ENCODE measurements at places on chromosomes 12 and 14. TPM values are rescaled to one million over a fixed set of nuclear protein-coding genes. Genes with fewer than 3 reads are reported as not detected.

- DNase-seq = peak; percentile 87
These were observed 100.5 kb downstream of the LRRC74A start for GRCh38 chr14:76926521-76927251.

DNA sequence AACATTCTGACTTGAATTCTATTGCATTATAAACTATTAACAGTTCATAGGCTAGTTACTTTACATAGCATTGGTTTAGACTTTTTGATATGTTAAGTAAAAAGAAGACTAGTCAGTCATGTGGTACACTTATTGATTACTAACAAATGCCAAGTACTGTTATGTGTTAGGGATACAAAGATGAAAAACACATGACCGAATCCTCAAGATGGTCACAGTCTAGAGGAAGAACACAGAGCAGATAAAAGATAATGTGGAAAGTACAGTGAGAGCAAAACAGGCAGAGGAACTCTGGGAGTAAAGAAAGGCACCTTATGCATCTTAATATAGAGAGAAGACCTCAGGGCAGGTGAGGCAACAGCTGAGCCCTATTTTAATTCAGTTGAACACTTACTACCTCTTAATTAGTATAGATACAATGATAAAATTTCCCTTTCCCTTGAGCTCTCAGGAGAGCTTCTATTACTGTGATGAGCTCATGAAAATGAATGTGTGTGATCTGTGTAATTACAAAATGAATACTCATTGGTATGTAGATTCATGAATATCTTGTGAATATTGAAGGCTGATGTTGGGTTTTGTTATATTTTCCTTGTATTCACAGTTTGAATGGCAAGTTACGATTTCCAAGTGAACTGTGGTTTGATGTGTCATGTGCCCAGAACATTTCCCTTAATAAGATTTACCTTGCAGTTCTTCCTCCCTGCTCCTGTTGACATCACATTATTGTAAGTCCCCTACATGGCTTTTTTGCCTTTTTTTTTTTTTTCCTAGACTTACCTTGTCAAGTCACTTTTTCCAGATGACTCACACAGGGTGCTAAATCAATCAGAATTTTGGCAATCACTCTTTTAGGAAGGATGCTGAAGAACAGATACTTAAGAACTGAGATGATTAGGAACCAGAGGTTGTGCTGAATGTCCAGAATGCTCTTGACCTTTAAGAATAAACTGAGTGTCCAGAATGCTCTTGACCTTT is 29.5 kb upstream of the MSRB3 start:
- no peak for DNase-seq

DNA sequence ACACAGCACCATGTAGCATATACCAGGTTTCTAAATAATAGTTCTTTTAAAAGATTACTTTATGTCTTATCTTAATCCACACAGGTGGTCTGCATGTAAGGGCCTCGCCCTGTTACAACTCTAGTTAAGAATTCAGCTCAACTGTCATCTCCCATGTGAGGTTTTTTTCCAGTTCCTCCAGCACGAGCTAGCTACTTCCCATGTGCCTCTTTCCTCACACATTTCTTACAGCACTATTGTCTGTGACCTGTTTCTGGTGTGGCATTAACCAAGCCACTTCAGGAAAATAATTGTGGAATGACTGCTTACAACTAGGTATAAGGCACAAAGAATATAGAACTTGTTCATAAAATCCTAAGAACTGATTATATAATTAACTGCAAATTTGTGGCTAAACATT is 65.5 kb downstream of the SH2B3 start:
- no peak for DNase-seq

DNA sequence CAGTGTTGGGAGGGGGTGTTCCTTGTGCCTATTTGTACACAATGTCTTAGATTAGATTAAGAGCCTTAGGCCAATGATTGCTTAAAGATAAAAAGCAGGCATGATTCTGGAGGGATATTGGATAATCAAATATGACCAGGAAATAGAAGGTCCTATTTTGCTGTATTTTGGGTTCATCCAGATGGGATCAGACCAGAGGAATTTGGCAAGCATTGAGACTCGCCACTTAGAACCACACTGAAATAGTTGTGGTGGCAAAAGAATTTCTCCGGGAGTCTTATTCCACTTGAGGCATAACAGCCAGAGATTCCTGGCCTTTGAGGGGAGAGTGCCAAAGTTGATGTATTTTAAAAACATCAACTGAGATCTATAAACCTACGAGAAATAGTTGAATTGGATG is 327.2 kb downstream of the RAD51B start:
- peak; percentile 76 for DNase-seq

DNA sequence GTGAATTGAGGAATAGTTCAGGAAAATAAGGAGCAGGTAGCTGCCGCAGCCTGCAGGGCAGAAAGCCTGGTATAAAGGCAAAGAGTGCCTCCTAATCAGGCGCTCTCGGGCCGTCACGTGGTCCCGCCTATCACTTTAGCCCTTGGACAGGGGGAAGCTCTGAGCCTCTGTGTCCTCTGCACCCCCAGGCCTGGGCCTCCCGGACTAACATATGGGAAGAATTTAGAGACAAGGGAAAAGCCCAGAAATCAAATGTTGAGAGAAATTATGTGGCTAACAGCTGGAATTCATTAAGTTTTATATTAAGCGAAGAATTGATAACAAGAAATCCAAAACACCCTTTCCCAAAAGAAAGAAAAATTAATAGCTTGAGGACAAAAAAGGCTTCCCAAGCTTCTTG is 417.7 kb downstream of the ATP23 start:
- DNase-seq = peak; percentile 46

GRCh38 chr12:111201036-111201435 is 167.9 kb downstream of the PHETA1 start:
- DNase-seq = no peak

DNA sequence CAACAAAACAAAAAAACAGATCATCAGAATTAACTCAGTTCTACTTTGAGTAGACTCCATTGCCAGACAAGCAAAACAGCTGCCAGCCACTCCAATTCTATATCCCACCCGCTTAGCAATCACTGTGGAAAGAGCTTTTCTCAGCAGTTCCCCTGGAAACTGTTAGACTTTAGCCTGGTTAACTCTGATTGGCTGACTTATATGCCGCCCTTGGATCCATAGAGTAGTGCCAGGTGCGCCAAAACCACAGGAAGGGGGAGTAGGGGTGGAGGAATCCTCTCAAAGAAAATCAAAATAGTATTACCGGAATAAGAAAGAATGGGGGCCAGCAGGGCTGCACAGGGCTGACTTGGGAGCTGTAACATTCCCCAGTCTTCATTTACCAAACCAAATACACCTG is 5.4 kb upstream of the EML5 start:
- no peak for DNase-seq

DNA sequence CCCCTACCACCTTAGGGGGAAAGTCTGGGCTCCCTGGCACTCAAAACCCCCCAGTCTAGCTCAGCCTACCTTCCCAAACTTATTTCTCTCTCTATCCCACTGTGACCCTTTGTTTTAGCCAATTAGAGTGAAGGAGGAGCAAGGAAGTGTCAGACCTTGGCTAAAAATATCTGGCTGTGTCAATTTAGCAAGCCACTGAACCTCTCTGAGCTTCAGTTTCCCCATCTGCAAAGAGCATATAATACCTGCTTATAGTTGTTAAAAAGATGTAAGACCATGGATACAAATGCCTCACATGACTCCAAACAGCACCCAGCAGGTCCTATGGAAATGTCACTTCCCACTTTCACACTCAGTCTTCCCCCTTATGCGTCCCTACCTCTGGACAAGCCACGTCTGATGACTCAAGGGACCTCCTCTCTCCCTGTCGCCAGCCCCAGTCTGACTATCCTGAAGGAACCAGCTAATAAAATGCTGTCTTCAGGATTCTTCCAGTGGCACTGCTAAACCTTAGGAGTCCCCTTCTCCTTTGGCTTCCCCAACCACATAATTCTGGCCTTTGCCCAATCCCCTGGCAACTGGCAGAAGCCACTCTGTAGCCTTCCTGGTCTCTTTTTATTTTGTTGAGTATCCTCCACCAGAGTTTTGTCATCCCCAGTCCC is 19.3 kb downstream of the FOXN3 start:
- no peak for DNase-seq

DNA sequence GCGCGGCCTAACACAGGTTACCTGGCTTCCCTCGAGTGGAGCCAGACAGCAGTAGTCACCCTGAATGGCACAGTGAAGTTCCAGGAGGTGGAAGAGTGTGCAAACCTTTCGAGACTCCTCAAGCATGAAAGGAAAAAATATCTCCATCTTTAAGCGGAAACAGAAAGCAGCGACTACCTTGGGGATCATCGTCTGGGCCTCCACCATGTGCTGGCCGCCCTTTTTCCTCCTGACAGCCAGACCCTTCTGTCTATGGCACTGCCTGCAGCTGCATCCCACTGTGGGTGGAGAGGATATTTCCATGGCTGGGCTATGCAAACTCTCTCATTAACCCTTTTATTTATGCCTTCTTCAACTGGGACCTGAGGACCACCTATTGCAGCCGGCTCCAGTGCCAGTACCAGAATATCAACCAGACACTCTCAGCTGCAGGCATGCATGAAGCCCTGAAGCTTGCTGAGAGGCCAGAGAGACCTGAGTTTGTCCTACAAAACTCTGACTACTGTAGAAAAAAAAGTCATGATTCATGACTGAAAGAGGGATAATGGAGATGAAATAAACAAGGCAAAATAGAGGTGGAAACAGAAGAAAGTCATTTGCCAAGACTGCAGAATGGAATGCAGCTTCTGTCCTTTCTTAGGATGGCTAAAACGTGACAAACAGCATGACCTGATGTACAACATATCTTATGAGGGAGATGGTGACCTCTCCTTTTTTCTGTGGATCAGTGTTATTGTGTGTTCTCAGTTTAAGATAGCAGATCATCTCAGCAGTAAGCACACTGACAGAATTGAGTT is 2.4 kb upstream of the HEBP1 start:
- DNase-seq = no peak

DNA sequence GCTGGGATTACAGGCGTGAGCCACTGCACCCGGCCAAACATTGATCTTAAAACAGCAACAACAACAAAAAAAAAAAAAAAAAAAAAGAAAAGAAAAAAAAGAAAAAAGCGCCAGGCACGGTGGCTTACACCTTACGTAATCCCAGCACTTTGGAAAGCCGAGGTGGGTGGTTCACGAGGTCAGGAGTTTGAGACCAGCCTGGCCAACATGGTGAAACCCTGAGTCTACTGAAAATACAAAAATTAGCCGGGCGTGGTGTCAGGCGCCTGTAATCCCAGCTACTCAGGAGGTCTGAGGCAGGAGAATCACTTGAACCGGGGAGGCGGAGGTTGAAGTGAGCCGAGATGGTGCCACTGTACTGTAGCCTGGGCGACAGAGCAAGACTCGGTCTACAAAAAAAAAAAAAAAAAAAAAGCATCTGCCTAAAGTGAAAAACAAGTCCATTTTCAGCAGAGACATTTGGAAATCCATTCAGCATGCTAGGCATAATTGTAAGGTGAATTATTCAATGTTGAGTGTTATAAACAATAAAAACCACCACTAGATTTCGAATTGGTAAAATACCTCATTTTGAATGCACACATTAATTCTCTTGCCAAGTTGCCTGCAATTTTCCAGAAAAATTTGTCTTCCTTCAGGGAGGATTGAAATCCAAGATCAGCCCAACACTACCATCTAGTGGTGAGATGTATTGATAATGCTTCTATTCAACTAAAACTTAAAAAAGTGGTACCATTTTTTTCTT is 8.0 kb upstream of the CERS5 start:
- peak; percentile 90 for DNase-seq

GRCh38 chr12:16421806-16422205 is 74.4 kb downstream of the MGST1 start:
- no peak for DNase-seq

Gene WIF1
- 28.4 TPM for polyA plus RNA-seq

Gene MGP
- 193 TPM for polyA plus RNA-seq

Gene PRIMA1
- 0.22 TPM for polyA plus RNA-seq

Gene COX8C
- polyA plus RNA-seq = not detected
